ENCODE measurements at places on chromosomes 1 and 21.

DNA sequence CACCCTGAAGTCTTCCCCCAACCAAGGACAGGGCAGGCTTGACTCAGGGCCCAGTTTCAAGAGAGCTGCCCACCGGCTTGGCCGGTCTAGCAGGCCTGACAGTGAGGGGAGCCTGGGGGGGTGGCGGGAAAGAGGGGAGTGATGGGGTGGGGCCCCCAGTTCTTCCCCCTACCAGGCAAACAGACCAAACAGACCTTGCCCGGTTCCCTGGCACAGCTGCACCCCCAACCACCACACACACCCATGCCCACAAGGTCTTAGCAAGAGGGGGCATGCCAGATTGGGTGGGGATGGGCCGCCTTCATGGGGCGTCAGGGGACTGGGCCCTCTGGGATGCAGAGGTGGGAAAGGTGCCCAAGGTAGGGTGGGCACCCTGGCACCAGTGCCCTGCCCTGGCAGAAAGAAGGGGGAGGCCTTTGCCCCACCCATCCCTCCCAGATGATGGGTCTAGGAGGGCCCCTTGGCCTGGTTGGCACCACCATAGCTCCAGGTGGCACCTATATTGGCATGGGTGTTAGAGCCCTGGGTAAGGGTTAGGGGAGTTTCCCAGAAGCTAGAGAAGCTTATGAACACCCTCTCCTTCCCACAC lies 8.9 kb downstream of the ZBTB7B start:
- DNase-seq: no peak

GRCh38 chr1:109151146-109151990 lies 37.5 kb downstream of the ELAPOR1 start:
- no peak for DNase-seq

GRCh38 chr1:202199040-202199889 lies 5.7 kb downstream of the LGR6 start:
- DNase-seq: no peak

DNA sequence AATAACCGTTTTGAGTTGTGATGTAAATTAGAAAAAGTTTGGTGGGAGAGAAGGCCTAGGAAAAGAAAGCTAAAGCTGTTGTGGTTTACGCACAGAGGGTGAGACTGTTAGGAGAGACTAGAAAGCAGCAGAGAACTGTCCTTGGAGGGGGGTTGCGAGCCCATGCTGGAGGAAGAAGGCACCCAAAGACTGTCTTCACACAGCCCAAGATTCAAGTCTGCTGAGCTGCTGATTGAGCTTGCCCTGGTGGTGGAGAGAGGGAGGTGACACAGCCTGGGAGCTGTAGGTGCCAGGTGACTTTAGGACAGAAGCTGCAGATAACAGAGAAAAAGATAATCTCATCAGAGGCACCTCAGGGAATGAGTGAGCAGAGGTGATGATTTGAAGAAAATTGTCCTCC lies 18.3 kb upstream of the TLR5 start:
- DNase-seq: no peak

DNA sequence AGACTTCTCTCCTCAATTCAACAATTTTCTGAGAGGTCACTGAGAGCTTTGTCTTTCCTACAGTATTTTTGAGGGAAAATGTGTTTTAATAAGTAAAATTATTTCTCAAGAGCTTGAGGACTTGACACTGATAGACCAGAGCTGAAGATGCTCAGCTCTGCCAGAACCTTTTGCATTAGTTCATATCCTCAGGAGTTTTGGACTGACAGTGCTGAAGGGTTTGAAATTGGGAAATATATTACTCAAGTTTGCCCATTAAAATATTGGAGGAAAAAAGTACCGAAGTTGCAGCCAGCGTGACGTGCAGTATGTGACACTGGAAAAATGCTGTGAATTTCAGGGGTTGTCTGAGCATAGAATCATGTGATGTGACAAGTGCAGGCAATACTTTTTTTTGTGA lies 346.6 kb upstream of the DPYD start:
- DNase-seq: no peak

DNA sequence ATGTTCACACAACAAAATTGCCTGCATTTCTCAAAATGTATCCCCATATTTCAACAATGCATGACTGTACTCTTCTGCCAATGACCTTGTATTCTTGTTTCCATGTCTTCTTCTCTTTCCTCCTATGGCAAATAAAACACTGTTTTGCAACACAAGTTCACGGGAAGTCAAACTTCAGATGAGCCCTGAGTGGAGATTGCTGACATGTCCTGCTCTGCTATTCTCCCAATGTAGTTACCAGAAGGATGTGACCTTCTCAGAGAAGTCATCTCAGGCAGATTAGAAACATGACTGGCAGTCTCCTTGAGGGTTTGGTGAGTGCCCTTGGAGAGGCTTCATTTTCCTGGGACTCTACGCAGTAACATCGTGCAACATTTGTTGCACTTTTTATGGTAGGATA lies 15.6 kb downstream of the FCGR2B start:
- no peak for DNase-seq

GRCh38 chr1:47424336-47424982 lies 8.4 kb downstream of the FOXE3 start:
- no peak for DNase-seq

Measured in stimulated activated CD4-positive, alpha-beta T cell treated with anti-CD3 and anti-CD28 coated beads, Interleukin-2, amount 100 ng/mL, for 24 hours (primary cell).